ENCODE measurements at places on chromosomes 16 and 17.

DNA sequence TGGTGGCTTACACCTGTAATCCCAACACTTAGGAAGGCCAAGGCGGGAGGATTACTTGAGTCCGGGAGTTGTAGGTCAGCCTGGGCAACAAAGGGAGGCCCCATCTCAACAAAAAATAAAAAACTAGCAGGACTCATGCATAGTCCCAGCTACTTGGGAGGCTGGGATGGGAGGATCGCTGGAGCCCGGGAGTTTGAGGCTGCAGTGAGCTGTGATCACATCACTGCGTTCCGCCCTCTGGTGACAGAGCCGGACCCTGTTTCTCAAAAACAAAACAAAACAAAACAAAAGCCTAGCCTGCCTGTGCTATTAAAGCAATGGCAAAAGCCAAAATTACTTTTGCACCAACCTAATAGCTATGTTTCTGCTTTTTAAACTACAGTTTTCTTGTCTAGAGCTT lies 1.5 kb downstream of the FCSK start:
- DNase-seq: no peak

DNA sequence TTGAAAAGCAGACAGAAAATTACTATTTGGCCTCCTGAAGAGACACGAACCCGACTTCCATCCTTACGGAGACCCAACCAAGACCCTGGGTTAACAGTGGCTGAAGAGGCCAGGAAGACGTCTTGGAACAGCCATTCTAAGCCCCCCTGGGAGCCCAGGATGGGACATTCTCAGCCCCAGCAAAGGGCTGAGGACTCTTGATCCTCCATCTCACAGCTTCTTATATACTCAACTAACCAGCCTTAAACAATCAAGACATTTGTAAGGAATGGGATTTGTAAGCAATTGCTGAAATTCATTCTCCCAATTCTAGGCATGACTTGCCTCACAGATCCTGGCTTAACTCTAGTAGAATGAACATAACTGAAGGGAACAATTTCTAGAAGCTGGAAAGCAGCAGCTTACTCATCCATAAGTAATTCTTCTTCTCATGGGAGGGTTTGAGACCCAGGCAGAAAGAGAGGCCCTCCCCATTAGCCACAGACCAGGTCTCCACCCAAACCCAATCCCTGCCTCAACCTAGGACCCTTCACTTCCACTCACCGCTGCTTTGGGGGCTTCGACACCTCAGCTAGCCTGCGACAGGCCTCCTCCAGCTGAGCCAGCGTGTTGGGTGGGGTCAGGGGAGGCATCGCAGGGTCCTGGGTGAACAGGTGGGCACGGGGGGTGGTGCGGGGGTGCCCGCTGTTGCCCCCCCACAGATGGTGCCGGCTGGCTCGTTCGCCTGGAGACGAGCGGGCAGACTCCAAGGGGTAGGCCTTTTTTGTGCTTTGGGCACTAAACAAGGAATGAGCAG lies 25.5 kb downstream of the AXIN2 start:
- no peak for DNase-seq

DNA sequence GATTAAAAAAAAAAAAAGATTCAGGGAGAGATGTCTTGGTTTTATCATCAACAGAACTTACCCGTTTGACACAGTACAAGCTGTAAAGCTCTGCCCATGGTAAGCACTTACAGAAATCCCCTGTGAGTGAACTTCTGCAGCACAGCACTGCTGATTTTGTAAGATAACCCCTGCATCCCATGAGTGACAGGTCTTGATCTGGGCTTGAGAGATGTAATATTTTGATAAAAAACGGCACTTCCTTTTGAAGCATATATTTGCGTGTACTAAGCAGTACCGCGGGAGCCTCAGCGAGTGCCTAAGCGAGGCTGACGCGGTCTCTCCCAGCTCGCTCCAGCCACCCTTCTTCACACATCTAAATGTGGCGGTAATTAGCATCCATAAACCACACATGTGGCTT lies 50.5 kb downstream of the IKZF3 start:
- DNase-seq: no peak

DNA sequence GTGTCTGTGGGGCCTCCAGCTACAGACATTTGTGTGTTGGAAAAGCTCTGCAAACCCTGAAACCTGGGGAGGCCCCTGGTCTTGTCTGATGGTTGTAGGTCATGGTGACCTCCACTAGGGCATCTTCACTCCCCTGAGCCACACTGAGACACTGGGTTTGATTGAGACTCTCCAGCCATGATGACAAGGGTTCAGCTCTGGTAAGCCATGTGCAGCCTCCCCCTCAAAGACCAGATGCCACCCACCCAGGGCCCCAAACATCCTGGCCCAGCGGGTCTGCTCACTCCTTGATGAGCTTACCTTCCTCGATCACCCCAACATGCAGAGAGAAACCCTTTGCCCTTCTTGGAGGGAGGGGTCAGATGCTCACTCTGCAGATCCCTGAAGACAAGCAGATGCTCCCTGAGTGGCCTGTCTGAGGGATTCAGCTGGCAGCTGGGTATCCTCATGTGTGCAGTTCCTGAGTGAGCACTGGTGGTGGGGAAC lies 101.6 kb downstream of the METRNL start:
- DNase-seq: no peak
